ENCODE measurements at places on chromosomes 12 and 14.

DNA sequence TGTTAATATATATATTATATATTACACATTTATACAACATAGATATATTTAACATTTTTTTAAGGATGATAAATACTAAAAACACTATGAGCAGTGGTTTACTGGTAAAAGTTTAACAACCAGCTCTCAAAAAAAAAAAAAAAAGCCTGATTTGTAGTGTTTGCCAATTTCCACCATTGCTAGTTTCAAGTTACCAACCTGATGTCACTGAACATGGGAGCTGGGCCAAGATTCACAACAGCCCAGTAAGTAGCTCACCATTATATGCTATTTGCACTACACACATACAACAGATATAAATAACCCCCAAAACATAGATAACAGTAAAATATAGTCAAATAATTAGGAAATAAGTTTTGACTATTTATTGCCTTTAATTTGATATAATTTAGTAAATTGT is 28.9 kb upstream of the TMX1 start:
- DNase-seq = no peak

GRCh38 chr12:86172913-86173443 is 83.2 kb downstream of the MGAT4C start:
- DNase-seq = no peak

DNA sequence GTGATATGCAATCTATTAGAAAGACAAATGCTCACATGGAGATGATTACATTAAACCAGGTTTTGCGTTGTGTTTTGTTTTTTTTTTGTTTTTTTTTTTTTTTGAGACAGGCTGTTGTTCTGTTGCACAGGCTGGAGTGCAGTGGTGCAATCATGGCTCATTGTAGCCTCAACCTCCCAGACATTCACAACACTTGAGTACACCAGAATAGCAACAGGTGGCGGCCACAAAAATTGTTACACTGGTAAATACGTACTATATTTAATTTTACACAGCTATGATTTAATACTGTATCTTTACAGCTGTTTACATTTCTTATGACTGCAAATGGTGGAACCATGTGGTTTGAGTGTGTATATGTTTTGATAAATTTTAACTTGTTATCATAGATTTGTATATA is 60.0 kb downstream of the SCAF11 start:
- no peak for DNase-seq

DNA sequence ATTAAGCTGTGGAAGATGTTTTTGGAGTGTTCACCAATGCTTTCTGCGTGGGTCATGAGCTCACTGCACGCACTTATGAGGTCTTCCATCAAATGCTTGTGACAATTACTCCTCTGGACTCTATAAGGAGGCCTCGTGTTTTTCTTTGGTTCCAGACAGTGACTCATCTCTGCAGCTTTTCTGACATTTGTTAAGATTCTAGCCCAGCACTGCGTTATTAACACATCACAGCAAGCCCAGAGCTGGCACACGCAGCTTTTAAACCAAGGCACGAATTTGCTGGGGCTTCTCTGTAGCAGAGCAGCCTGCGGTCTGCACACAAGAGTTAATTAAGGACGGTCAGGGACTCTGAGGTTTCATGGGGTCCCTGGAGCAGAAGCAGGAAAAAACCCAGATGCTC is 16.9 kb downstream of the MEG3 start:
- no peak for DNase-seq

DNA sequence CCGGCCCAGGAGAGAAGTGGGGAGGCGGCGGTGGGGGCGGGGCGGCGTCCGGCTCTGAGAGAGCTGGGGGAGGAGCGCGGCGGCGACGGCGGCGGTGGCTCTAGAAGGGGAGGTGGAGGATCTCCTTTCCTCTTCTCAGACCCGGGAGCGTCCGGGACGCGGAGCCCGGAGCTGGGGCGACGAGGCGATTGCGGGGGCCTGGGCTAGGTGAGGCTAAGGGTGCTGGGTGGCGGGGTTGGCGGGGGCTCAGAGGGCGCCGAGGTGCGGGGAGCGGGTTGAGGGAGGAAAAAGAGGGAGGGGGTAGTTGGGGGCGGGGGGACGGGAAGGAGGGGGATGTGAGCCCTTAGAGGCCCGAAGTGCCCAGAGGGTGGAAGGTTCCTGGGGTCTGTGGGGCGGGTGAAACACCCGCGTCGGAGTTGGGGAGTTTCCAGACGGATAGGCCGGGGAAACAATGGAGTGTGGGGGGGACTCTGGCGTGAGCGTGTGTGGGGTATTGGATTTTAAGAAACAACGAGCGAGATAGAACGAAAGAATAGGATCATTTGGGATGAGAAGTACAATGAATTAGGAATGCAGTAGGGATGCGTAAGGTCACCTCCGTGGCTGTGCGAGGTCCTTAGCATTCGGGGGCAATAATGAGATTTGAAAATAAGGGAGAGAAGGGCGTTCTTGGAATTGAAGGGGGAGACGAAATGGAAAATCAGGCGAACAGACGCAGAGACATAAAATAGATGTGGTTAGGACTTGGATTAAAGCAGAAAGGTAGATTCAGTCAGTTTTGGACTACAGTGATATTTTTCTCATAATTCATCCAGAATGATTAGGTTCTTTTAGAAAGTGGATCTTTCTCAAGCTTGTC is at the start of gene SPATS2:
Gene SPATS2 (plus strand): TSS at position 82 of the 859 bp plus-strand sequence. CDS start 93,551 bp downstream, outside the sequence.
- DNase-seq = peak; percentile 34

GRCh38 chr12:80230068-80230467 is 130.7 kb downstream of the OTOGL start:
- peak; percentile 46 for DNase-seq

DNA sequence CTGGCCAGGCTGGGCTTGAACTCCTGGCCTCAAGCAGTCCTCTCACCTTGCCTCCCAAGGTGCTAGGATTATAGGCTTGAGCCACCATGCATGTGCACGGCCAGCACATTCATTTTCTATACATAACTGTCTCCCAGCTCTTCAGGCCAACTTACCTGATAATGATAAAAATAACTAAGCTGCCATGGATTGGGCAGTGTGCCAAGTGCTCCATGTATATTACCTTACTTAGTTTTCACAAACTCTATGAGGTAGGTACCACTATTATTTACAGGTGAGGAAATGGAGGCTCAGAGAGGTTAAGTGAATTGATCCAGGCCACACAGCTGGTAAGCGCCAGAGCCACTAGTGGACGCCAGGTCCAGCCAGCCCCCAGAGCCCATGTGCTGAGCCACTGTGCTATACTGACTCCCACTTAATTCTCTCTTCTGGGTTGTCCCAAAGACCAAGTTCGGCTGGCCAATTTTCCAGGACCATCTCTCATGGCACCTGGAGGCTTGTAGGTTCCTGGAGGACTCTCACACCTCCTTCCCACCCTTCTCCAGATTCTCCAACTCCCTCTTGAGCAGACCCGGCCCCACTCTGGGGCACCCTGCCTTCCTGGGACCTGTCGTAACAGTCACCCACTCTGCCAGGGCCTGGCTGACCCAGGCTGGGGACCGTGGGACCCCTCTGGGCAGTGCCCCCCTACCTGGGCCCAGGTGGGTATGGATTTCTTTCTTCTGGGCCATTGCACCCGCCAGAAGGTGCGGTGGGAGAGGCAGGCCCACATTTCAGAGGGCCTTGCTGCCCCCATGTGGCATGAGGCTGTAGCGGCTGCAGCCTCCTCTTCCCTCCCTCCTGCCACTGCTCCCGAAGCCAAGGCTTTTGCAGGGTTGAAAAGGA is 30.2 kb upstream of the CIPC start:
- peak; percentile 59 for DNase-seq

GRCh38 chr14:40674502-40674901 is 932.2 kb upstream of the LRFN5 start:
- DNase-seq = no peak

GRCh38 chr12:10243818-10244520 is 31.3 kb downstream of the GABARAPL1 start:
- no peak for DNase-seq

GRCh38 chr12:57243521-57244311 is 7.3 kb downstream of the STAC3 start:
- peak; percentile 82 for DNase-seq

GRCh38 chr12:129779989-129780388 is 123.8 kb downstream of the TMEM132D start:
- no peak for DNase-seq

DNA sequence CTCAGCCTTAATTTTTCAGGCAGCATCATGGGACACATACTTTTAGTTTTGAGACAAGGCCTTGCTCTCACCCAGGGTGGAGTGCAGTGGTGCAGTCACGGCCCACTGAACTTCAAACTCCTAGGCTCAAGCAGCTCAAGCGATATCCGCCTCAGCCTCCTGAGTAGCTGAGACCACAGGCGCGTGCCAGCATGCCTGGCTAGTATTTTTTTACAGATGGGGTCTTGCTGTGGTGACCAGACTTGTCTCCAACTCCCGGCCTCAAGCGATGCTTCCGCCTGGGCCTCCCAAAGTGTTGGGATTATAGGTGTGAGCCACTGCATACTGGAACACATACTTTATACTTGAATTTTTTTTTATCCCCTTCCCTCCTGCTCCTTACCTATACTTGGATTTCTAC is 2.8 kb downstream of the RDH5 start:
- no peak for DNase-seq

- DNase-seq = no peak
Observed at GRCh38 chr12:51324953-51325352, 979 bp upstream of the BIN2 start.

DNA sequence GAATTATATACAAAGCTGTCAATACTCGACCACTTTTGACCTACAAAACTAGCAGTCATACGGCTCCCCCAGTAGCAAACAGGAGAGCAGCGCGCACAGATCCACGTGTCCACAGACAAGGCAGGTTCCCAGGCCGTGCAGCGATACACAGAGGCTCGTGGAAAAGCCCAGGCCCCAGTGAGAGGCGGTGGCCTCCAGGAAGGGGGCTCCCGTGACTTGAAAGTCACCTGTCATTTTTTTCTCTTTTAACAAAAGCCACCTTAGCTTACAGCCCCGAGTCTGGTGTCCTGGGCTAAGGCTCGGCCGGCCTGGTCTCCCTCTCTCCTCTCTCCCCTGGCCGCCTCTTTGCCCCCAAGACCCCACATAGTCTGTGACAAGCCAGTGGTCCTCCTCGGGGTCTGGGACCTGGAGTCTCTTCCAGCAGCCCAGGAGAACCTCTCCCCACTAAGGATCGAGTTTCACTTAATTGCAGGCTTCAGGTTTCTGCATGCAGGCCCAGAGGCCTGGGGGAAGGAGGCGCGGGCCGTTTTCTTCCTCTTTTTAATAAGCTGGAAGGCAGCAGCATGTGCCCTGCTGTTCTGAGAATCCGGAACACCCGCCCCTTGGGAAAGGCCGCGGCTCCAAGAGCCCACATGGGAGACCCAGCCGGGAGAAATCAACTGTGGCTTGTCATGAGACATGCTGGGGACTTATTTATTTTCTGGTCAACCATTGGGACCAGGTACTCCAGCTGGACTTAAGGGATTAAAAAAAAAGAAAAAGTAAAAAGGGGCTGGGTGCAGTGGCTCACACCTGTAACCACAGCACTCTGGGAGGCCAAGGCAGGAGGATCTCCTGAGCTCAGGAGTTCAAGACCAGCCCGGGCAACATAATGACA is 15.9 kb downstream of the NCOR2 start:
- DNase-seq = peak; percentile 87

GRCh38 chr12:50285253-50285652 is 1.9 kb upstream of the LIMA1 start:
- no peak for DNase-seq

- DNase-seq = no peak
Observed at GRCh38 chr12:107661830-107662229, 23.8 kb upstream of the PWP1 start.

GRCh38 chr12:117143008-117143532 is 43.9 kb upstream of the TESC start:
- DNase-seq = no peak

GRCh38 chr12:129190827-129191226 is 337.5 kb downstream of the GLT1D1 start:
- no peak for DNase-seq

DNA sequence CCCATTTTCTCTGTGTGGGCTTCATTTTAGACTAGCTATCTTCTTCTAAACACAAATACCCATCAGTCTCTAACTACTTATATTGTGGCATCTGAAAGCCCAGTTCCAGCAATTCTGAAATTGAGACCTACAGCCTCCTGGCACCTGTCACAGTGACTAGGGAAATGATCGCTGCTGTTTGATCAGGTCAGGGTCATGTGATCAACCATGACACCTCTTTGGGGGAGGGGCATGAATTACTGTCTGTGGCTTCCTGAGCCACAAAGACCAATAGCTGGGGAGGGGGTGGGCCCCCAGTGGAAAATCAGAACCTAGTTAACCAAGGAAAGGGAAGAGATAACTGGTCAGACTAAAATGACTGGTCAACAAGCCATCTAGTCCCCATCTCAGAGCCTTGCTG is 14.1 kb downstream of the WSCD2 start:
- DNase-seq = no peak

DNA sequence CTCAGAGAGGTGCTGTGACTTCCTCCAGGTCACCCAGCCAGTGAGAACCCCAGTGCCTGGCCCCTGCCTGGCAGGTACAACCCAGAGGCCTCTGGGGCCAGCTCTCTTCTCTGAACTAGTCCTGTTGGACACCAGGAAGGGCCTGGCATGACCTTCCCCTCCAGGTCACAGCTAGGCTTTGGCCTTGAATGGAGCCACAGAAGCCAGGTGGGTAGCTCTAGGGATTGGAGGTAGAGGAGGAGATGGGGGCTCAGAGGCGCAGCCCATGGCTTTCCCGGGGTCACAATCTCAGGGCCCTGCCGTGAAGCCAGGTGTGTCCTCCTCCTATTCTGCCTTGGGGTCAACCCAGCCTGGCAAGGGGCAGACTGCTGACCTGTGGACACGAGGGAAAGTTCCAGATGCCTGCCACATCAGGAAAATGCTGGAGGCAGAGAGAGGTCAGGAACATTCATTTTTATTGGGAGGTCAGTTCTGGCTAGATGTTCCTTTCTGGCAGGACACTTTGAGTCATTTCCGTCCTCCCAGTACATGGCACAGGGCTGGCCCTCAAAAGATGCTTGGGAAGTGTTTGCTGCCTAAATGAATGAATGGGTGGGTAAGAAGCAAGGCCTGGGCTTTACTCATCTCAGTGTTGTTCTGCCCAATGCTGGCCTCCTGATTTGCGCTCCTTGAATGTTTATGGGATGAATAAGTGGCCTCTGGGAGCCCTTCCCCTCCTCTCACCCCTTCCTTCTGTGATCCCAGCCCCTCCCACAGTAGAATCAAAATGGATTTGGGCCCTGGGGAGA is 25.4 kb downstream of the FAM222A start:
- no peak for DNase-seq

DNA sequence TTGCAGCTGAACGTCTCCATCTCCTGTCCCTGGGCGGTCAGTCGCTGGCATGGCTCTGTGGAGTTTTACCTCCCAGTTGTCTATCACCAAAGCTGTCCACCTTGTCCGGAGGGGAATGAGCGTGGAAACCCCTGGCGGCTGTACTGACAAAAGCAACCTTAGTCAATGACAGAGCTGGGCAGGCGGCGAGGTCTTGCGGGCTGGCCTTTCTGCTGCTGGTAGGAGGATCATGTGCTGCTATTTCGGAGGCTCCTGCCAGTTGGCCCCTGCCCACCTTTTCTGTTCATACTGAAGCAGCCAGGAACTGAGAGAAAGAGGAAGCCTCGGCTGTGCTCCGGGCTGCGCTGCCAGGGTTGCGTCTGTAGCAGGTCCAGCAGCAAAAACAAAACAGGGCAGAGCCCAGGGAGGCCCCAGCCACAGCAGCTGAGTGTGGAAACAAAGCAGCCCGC is 57.7 kb downstream of the HMGA2 start:
- DNase-seq = peak; percentile 78
